NCI-H82 (cell line): ENCODE measurements at places on chromosomes 11 and 22.

DNA sequence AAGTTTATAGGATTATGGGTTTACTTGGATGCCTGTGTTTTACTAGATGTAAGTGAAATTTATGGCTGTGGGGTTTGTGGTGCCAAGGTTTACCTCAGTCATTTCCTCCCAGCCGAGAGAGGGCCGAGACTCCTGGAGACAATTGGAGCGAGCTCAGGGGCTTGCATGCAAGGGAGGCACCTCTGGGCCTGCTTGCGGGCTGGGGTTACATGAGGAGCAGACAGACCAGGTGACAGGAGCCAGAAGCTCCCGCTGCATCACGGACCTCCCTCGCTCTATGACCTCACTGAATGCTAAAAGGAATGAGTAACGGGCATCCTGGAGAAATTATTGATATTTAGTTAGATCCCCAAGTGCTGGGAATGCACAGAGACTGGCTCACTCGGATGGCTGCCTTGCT lies 275.2 kb upstream of the KIRREL3 start:
- DNase-seq: peak; percentile 45

DNA sequence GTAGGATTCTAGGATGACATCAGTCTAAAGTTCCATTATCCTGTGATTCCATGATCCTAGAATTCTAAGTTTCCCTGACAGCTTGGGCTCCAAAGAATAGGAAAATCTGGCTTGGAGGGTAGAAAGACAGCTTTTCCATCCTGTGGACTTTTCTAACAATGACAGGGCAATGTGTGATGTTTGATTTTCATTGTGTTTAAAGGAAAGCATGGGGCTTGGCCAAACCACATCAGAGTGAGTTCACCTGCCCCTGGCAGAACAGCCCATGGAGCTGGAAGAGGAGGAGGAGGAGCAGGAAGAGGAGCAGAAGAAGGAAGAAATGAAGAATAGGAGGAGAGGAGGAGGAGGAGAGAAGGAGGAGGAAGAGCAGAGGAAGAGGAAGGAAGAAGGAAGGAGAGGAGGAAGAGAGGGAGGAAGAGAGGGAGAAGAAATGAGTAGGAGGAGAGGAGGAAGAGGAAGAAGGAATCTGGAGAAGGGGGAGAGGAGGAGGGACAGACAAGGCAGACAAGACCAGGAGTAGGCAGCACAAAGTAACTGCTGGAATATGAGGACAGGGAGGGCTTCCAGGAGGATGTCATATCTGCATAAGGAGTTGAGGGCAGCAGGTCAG lies 53.1 kb upstream of the WNT11 start:
- DNase-seq: no peak

- no peak for DNase-seq
These were observed 89.5 kb downstream of the WNT7B start for GRCh38 chr22:45887202-45888131.

DNA sequence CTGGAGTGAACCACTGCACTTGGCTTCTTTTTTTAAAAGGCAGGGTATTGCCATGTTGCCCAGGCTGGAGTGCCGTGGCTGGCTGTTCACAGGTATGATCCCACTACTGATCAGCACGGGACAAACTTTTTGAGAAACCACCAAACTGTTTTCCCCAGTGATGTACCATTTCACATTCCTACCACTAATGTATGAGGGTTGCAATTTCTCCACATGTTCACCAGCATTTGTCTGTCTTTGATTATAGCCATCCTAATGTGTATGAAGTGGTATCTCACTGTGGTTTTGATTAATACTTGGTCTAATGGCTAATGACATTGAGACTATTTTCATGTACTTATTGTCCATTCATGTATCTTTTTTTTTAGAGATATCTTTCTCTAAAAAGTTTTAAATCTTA lies 41.5 kb upstream of the EP300 start:
- no peak for DNase-seq
